ENCODE measurements at places on chromosomes 5 and 9.
A peak's percentile ranks its signal among the peaks of the same experiment; 100 is the strongest.

DNA sequence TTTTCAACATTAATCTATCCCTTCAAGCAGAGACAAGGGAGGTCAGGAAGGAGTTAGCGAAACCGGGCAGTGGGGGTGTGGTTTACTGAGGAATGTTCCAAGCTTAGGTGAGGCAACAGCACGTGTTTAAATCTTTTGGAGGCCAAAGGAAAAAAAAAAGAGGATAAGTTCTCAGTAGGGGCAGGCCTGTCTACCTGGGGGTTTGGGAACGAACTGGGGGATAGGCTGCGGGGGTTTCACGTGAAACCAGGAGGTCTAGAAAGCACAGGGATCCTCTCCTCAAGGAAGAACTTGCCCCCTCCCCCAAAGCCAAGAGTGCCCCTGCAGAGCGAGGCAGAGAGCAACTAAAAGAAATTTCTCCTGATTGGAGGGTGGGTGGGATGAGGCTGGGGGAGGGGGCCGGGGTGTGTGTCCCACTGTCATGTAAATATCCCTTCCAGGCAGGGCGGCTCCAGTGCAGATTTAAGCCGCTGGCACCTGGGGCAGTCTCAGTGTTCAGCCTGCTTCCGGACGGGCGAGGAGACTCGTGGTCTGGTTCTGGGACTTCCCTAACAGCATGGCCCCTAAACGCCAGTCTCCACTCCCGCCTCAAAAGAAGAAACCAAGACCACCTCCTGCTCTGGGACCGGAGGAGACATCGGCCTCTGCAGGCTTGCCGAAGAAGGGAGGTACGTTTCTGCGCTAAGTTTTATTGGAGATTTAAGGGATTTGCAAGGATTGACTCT is 5.5 kb upstream of the SET start:
- peak; percentile 66 for DNase-seq

- DNase-seq, result no peak
These were observed 169.2 kb upstream of the SLC30A5 start for GRCh38 chr5:68924481-68925145.

- DNase-seq, result no peak
These were observed 49.2 kb downstream of the ANXA2R start for GRCh38 chr5:42990892-42991291.

- no peak for DNase-seq
These were observed 1.8 kb downstream of the FGF10 start for GRCh38 chr5:44387406-44387805.

GRCh38 chr9:98359569-98359968 is 104.1 kb upstream of the TBC1D2 start:
- no peak for DNase-seq

DNA sequence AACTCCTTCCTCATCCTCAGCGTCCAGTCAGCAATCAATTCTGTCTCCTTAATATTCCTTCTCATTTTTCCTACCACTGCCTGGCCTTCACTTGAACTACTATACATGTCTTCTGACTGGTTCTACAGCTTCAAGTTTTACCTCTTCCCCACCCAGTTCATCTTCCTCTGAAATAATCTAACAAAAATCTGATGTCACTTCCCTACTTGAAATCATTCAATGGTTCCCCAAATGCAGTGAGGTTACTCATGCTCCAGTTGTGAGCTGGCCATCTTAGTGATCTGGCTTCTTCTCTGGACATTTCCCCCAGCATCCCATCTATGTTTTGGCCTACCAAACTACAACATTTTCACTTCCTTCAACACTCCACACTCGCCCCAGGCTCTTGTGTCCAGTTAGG is 14.9 kb upstream of the TMEM267 start:
- DNase-seq, result no peak

GRCh38 chr5:72369711-72370110 is 49.5 kb downstream of the PTCD2 start:
- no peak for DNase-seq

DNA sequence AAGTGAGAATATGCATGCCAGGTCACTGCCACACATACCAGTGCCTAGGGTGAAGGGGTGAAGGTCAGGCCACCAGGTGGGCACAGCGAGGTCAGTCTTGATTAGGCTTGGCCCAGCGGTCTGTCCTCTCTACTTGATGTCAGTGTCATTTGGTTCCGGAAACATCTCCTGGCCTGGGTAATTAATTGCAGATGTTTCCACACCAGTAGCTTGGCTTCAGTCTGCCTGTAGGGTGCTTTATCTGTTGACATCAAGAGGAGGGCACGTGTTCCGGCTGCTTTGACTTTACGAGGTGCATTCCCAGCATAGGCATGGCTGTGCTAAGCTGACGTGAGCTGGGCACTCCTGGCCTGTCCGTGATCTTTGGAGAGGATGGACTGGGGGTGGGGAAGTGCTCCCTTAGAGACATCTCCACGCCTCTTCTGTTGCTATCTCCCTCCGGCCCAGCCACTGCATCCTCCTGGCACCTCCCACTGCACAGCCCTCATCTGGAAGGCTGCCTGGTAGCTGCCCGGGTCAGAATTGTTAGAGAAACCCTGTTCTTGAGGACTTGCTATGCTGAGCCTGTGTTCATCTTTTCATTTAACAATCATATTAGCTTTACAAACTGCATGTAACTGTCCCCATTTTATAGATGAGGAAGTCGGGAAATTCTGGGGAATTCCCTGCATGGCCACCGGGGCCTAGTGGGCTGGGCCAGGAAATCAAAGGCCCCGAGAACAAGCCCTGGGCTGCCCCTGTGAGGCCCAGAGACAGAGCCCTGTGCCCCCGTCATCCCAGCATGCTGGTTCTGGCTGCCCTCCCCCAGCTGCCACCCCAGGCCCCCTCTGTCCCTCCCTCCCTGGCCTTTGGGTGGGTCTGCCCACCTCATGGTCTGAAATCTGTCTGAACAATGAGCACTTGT is 29.1 kb downstream of the JADE2 start:
- peak; percentile 82 for DNase-seq

- no peak for DNase-seq
These were observed 42.4 kb downstream of the LRSAM1 start for GRCh38 chr9:127493592-127494303.

GRCh38 chr9:116452634-116453033 is 234.5 kb upstream of the TRIM32 start:
- no peak for DNase-seq

GRCh38 chr5:106363578-106363977 is 1307.2 kb downstream of the EFNA5 start:
- DNase-seq, result no peak

DNA sequence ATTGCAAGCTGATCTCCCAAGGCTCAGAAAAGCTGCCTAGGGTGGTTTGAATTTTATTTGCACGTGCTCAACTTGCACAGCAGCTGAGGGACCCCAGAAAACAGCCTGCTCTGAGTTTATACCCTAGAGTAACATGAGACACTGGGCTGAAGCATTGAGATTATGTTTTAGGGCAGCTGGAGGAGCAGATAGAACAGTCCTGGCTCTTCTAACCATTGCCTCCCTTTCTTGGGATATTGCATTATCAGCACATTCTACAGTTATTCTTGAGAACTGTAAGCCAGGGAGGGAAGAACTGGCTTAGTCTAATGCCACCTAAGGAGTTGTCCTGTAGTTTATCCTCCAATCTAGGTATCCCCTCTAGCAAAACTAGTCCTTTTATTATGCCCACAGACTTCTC is 10.3 kb downstream of the SMC2 start:
- no peak for DNase-seq

DNA sequence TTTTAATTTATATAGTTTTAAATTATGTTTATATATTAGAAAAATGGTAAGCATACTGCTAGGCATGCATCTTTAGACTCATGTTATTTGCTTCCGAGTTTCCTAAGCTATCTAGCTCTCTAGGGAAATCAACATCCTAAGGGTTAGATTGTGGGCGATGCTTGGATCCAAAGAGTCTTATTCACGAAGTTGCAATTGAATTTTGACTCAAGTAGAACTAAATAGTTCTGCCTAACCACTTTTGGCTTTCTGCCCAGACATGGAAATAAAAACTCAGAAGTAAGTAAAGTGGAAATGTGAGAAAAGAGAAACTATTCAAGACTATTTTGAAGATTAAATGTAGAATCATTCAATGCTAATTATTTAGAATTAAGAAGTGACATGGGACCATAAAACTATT is 440.4 kb downstream of the CDH18 start:
- no peak for DNase-seq

DNA sequence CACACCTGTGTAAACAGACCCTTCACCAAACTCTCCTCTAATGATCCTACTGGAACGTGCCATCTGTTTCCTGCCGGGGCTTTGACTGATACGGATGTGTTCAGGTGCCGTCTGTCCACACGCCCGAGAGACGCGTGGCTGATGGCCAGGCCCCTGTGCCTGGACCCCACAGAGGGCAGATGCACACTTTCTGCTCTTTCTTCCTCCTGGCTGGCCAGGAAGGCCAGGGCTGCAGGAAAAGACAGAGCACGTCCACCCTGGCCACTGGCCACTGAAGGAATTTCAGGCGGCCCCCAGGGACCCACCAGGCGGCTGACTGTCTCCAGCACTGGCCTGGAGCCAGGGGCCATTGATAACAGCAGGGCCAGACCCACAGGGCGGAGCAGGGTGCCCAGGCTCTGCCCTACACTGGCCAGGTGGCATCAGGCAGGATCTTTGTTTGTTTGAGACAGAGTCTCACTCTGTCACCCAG is 3.6 kb upstream of the ENG start:
- DNase-seq, result no peak

- peak; percentile 38 for DNase-seq
These were observed 62.5 kb upstream of the PLPP1 start for GRCh38 chr5:55597014-55597981.

DNA sequence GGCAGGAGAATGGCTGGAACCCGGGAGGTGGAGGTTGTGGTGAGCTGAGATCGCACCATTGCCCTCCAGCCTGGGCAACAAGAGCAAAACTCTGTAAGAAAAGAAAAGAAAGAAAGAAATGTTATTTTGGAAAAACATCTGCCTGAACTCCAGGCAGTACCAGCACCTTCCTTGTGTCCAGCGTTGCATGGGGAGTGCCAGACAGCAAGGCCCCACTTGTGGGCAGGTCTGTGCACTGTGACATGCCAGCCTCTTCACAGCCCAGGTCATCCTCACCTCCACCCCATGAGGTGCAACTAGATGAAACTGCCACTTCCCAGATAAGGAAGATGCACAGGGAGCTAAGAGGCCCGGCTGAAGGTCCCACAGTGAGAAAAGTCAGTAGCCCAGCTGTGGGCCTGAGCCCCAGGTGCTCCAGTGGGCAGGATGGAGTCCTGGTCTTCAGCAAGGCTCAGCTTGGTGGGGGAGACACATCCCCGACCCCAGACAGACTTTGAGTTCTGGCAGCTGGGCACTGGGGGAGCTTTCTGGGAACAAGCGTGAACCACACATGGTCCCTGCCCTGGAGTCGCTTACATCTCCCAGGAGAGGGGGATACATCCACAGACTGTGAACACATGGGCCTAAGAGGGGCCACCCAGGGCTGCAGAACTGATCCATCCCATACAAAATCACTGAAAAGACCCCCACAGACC is 146.9 kb upstream of the IER5L start:
- DNase-seq, result no peak

GRCh38 chr5:2298781-2299180 is 416.1 kb upstream of the IRX4 start:
- DNase-seq, result no peak

DNA sequence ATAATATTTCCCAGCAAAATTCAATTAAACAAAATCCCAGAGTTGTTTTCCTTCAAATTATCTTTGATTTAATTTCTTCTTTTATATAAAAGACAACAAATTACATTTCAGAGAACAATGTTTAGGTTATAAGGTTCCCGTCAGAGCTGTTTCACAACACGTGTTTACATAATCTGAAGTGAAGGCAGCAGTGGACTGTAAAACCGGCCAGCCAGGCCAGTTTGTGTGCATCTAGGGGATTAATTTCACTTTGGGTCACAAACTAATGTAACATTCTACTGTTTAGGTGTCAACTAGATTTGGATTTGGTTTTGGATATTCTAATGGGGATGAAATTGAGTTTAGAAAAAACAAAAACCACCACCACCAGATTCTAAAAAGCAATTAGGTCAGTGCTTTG is 86.5 kb upstream of the PLPP1 start:
- no peak for DNase-seq

DNA sequence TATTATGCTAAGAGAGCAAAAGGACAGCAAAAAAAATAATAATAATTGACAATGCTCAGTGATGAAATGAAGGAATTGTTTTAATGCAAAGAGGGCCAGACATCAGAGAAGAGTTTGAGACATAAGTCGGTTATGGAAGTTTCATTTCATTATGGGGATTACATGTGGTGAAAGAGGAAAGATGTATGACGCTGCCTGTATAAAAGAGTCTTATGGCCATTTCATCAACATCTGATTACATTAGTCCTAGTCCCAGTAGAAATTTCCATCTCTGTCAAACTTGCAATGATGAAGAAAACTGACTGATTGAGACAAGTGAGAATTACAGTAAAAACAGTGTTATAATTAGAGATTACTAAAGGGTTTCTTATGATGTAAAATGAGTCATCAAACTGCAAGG is 900.6 kb upstream of the CDH9 start:
- no peak for DNase-seq

- DNase-seq, result no peak
These were observed 417.7 kb upstream of the POU5F2 start for GRCh38 chr5:94159144-94159543.

GRCh38 chr5:176652136-176652535 is 4.9 kb downstream of the TSPAN17 start:
- no peak for DNase-seq

DNA sequence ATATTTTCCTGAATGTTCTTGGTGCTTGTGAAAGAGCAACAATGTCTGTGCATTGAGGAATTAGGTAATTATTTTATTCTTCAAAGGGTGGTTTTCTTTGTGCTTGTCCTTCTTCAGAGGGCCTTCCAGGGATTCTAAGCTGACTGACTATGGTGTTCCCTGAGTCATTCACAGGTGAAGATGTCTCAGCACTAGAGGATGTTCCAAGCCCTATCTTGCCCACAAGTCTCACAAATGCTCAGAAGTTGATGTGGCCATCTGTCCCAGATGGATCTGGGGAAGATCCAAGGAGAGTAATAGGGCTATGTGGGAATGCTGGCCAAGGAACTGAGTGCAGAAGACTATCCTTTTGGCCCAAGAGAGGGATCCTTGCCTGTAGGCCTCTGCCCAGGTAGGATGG is 120.9 kb downstream of the ADAMTSL1 start:
- DNase-seq, result no peak

- DNase-seq, result no peak
These were observed 76.6 kb upstream of the ACTBL2 start for GRCh38 chr5:57559110-57559635.

DNA sequence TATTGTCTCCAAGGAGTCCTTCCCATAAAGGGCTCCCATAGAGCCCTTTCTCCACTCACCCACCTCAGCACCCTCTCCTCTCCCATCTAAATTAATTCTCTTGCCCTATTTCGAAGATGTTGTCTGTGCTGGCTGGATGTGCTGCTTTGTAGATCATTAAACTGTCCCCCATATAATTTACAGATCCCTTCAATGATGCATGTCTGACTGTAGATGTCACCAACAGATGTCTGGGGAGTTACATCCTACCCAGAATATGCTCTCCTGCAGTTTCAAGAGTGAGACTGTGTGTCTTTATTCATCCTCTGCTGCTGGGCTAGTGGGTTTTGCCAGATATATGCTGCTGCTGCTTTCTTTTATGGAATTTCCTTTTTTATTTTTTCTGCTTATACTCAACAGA is 351.2 kb downstream of the MLLT3 start:
- DNase-seq, result no peak

All from mucosa of gallbladder (tissue), 1 donor.